Endodermal cell (in vitro differentiated cells): ENCODE measurements at places on chromosomes 3 and 15.

GRCh38 chr15:98898122-98898521, 109.5 kb downstream of the PGPEP1L start:
- no peak for DNase-seq

- no peak for DNase-seq
These were observed 286.4 kb upstream of the BCHE start for GRCh38 chr3:166123576-166123975.

DNA sequence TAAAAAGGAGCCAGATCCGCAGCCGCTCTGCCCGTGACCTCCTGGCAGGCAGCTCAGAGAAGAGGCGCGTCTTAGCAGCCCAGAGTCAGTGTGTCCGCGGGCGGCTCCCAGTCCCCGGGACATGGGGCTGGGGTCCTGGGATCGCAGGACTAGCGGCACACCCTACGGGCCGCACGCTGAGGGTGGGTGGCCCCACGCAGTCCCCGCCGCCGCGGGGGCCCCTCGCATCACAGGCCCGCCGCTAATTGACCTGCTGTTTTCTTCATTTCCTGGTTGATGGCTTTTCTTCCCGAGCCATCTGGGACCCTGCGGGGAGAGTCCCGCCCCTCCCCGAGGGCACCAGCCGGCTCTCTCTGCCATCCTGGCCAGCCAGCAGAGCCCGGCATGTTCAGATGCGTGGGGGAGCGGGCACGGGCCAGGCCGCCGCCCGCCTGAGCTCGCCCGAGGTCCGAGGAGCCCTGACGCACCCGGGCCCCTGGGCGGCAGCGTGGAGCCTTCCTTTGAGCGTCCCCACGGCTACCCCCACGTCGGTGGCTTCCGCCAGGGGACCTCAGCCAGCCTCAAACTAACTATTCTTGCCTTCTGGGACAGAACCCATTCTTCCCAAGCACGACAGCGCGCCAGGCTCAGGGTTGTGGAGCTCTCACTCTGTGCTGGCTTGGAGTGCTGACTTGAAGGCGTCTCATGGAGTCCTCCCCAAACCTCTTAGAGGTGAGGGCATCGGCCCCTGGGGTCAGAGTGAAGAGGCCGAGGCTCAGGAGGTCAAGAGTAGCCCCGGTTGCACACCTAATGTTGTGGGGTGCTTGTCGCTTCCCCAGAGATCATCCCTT, 34.6 kb upstream of the CACNA2D3 start:
- peak; percentile 73 for DNase-seq

- DNase-seq = no peak
These were observed 84.9 kb upstream of the TBL1XR1 start for GRCh38 chr3:177282119-177282655.

DNA sequence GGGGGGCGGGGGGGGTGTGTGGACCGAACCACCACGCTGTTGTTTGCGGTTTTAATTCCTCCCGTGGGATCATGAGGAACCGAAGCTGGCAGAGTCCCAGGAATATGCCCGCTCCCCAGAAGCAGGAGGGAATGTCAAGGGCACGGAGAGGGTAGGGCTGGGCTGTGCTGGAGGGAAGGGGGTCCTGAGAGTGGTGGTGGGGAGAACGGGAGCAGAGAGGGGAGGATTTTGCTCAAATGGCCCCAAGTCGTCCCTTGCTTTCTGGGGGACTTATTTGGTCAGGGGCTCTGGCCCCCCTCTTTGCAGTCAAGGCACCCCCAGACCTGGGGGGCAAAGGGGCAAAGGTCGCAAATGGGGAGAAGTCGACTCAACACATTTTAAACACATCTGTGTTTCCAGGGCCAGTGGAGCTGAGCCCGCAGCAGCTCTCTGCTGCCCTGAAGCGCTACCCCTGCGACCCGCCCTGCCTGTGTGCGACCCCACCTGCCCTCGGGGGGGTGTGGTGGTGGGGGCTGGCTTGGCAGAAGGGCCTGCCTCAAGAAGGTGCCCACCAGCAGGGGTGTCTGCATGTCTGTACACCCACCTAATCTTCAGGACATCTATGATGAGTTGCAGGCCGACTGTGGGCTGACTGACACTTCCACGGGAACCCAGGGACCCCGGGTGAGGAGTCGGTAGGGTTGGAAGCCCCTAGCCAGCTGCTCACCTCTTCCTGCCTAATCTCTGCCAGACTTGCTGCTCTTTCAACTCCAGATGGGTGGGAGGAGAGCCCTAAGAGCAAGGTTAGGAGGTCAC, 602 bp upstream of the ATP2B2 start:
- no peak for DNase-seq

DNA sequence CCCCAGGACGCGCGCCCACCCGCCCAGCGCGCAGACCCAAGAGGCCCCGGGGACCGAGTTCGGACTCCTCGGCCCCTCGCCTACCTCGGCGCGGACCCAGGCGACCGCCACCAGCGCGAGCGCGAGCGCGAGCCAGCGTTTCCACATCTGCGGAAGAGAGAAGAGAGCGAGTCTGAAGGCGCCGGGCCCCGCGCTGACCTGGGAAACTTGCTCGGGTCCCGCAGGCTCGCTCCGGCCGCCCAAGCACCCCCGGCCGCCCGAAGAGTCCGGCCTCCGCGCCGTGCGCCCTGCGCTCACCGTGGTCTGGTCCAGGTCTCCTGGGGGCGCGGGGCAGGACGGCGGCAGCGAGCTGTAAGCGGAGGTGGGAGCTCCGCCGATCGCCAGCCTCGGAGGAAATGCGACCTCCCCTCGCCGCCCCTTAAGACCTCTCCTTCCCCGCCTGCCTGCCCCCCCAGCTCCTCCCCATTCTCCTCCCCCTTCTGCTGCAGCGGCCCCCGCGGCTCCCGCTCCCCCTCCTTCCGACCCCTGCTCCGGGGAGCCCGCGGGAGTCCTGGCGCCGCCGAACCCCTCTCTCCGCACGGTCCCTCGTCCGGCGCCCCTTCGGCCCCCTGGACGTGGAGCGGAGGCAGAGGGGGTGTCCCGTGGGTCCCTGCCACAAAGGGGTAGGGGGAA, at the start of gene FSTL1:
Gene FSTL1 (minus strand): TSS at position 393 of the 672 bp plus-strand sequence. CDS start 246 bp downstream, at position 147.
- DNase-seq = peak; percentile 88

DNA sequence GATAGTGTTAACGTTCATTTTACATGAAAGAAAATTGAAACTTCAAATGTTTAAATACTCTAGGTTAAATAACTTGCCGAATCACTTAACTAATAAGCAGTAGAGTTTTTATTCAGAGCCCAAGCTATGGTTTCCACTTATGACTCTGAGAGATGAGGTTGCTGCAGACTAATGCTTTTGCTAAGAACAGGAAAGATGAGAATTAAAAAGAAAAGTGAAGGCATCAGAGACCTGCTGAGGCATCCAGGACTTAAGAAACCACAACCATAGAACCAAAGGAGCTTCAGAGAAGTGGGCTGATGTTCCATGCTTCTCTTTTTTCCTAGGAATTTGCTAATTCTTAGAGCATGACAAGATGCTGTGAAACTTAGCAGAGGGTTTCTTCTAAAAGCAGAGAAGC, 9.5 kb downstream of the HMG20A start:
- no peak for DNase-seq

DNA sequence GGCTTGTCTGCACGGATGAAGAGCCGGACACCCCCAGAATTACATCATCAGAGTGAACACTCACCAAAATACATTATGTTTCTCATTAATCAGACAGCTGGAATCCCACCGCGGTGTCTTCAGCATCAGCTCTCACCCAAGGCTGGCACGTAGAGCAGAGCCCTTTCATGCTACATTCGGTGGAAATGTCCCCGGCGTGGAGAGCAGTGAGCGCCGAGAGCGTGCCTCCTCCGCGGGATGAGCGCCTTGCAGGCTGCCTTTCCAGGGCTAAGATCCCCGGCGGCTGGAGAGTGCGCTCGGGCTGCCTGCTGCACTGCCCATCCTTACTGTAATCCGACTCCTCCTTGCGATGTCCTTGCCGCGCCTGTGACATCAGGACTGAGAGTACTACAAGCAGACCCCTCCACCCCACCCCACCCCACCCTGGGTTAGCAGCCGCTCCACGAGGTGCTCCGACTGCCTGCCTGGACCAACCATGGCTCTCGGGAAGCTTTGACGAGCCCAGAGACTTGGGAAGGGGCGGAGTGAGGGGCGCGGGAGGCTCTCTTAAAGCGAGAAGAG, at the start of gene ZNF385D:
Gene ZNF385D (minus strand): TSS at position 380 of the 561 bp plus-strand sequence. CDS start 294 bp downstream, at position 86.
- peak; percentile 95 for DNase-seq

GRCh38 chr3:183085634-183086390, 13.5 kb downstream of the MCCC1 start:
- peak; percentile 87 for DNase-seq

DNA sequence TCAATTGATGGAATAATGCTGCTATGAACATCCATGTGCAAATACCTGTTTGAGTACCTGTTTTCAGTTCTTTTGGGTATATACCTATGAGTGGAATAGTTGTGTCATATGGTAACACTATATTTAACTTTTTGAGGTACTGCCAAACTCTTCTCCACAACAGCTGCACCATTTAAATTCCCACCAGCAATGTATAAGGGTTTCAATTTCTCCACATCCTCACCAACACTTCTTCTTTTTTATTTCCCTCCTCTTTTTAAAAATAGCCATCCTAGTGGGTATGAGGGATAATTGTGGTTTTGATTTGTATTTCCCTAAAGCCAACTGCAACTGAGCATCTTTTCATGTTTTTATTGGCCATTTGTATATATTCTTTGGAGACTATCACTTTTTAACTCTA, 31.3 kb upstream of the ARHGEF3 start:
- no peak for DNase-seq

GRCh38 chr3:52197842-52198625, at the start of gene ALAS1:
Gene ALAS1 (plus strand): TSS chr3:52198160. CDS start chr3:52199242, 1,082 bp downstream.
- DNase-seq = peak; percentile 98

DNA sequence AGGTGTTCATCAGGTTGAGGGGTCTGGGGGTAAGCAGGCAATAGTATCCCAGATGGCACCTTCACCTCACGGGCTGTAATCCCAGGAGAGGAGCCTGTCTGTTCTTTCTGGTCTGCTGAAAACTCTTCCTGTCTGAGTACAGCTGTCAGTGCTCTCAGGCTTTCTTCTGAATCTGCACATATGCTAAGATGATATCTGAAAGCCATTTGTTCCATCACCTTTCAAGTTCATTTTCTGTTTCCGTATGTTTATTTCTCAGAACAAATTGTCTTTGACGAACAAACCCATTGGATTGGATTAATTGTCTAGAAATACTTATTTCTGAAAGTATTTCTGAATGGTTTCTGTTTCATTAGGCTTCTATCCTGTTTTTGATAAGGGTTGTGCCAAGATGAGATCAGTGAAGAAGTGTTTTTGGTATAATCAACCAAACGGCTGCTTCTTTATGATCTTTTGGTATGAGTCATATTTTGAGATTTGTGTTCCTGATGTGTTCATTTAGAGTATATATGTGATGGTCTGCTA, 13.3 kb downstream of the ZNF592 start:
- DNase-seq = no peak

GRCh38 chr3:156356537-156357363, 198.2 kb downstream of the SSR3 start:
- DNase-seq = no peak

- no peak for DNase-seq
These were observed 156.6 kb upstream of the IL12A start for GRCh38 chr3:159832024-159832423.

DNA sequence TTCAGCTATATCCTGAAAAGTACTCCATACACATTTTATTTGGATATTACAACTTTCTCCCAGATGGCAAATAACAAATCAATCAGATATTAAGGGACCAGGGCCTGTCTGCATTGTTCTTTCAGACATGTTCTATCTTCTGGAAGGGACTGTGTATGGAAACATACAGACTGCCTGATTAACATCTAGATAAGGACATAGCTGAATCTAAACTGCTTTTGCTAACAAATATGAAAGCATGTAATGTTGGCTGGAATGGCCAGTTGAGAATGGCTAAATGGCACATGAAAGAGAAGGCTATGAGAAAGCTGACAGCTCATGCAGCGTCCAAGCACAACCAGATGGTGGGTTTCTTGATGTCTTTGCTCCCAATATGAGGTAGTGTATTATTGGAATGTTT, 149.4 kb downstream of the CFAP20DC start:
- DNase-seq = no peak

DNA sequence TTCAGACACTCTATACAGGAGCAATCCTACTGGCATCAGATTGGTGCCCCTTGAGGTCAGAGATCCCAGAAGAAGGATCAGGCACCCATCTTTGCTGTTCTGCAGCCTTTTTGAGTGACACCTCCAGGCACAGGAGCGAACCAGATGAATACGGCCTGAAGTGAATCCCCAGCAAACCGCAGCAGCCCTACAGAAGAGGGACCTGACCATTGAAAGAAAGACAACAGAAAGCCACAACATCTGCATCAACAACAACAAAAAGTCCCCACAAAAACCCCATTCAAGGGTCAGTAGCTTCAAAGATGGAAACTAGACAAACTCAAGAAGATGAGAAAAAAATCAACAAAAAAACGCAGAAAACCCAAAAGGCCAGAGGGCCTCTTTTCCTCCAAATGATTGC, 130.4 kb downstream of the PPM1L start:
- DNase-seq = no peak

- DNase-seq = no peak
These were observed 143.3 kb upstream of the RBMS3 start for GRCh38 chr3:29137601-29138000.

GRCh38 chr3:185488465-185488864, 10.4 kb downstream of the TMEM41A start:
- no peak for DNase-seq

DNA sequence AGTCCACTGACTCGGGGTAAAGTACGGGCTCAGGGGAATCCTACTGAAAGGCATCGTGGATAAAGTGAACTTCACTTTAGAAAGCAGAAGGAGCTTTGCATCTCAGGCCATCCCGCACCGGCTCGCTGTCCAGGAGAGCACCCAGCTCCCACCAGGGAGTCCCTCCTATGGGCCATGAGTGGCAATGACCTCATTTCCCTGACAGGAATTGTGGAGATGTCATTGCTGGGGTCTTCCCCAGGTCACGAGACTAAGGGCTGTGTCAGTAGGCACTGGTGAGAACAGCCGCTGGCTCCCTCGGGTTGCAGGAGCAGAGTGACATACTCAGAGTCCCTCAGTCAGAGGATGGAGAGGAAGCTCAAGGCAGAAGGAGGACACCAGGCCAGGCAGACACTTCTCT, 97.3 kb downstream of the XXYLT1 start:
- peak; percentile 44 for DNase-seq

- no peak for DNase-seq
These were observed 504.9 kb downstream of the TBL1XR1 start for GRCh38 chr3:176692199-176692965.

GRCh38 chr3:72018343-72018984, 233.5 kb upstream of the PROK2 start:
- DNase-seq = peak; percentile 60
